Stimulated activated CD8-positive, alpha-beta memory T cell treated with anti-CD3 and anti-CD28 coated beads, Interleukin-7, amount 100 ng/mL, for 1 hour (primary cell): ENCODE measurements at places on chromosomes 12 and 14.

DNA sequence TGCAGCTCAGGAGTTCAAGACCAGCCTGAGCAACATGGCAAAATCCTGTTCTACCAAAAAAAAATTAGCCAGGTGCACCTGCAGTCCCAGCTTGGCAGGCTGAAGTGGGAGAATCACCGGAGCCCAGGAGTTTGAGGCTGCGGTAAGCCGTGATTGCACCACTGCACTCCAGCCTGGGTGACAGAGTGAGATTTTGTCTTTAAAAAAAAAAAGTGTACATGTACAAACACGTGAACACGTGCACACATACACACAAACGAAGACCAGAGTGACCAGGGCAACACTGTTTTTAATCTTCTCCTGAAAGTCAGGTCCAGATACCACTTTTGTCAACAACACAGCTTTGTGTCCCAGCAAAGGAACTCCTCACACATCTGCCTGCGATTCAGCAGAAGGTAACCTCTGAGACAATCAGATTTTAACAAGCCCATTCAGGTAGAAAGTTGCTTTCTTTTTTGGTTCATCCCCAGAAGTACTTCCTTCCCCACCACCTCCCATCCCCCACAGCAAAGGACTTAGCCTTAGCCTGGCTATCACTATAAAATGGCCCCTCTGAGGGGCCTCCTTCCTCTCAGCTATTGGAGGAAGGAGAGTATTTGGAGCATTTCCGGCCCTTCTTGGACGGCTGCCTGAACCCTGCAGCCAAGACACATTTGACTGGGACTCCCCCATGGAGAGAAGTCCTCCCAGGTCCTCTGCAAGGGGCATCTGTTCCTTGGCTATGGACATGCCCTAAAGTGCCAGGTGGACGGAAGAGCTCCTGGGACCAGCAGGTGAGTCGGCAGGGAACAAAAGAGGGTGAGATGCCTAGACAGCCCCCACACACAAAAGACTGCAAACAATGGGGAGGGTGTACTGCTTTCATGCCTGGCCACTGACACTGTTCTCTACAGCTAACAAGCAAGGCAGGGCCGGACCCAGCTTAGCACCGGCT is 9.8 kb downstream of the CTDSP2 start:
- no peak for DNase-seq

- no peak for DNase-seq
These were observed 296.6 kb upstream of the PRICKLE1 start for GRCh38 chr12:42886160-42886559.

DNA sequence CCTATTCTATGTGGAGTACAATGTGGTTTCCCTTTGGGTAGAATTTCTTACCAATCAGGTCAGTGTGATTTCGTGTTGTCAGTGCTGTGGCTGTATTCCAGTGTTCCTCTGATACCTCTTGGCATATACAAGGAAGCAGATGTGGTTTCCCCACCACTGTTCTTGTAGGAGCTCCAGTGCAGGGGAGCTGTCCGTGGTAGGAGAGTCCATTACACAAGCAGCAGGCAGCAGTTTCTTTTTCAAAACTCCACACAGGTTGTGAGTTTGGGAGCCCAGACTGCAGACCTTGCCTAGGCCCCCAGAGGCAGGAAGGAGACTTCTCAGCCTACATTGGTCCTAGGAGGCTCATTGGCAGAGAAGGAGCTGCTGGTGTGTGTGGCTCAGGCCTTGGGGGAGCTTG is 452.8 kb downstream of the AACS start:
- no peak for DNase-seq

DNA sequence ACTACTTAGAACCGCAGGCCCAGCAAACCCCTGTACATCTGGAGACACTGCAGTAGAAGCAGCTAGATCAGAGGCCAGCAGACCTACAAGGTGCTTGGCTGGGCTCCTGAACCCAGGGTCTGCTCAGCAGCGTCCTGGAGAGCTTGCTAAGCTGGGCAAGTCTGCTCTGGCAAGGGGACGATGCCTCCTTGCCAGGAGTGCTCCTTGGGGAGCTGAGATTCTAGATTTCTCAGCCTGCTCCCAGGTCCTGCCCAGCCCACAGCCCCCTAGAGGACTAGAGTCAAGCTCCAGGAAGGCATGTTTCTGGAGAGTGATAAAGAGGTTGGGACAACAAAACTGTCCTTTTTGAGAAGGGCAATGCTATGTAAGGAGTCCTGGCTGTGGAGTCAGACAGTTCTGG is 60.3 kb downstream of the HSPB8 start:
- no peak for DNase-seq

DNA sequence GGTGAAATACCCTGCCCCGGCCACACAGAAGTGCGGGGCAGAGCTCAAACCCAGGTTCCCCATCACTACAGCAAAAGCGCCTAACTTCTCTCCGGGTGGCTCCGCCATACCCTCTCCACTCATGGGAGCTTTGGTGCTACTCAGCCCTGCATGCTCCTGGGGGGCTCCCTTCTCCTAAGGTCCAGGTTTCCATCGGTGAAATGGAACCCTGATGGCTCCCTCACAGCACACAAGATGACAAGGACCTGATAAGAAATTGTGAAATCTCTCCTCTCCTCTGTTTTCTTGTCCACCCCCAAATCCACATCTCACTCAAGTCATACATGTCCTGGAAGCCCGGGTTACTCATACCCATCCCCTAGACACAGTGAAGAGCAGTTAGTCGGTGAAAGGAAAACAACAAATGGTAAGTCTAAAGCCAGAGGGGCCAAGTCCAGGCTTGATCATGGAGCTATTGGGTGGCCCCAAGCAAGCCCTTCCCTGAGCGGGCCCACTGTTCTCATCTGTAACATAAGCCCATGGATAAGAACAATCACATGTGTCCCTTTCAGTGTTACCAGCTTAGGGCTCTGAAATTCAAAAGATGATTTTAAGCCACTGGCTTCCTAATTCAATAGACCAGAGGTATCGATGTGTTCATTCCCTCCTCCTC is 317.5 kb downstream of the BCL11B start:
- DNase-seq, result no peak

DNA sequence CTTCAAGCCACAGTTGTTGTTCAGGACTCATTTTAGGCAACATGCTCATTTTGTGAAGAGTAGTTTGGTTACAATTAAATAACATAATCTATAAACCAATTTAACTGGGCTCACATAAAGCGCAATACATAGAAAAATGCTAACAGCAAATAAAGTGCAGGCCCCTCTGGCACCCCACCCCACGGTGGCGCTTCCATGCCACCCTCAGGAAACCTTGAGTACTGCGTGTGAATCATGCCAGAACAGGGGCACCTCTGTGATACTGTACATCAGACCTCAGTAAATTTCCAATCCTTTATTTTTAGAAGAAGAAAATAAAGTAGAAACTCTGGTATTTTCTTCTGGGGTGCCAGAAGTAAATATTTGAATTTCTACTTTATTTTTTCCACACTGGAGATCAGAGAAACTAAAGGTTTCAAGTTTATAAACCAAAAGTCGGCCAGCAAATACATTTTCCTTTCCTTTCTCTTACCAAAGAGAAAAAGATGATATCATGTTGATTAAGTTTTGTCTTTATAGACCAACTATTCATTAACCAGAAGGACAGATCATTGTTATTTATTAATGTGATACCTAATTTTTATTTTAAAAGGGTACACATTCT is 316.8 kb downstream of the PAWR start:
- no peak for DNase-seq

DNA sequence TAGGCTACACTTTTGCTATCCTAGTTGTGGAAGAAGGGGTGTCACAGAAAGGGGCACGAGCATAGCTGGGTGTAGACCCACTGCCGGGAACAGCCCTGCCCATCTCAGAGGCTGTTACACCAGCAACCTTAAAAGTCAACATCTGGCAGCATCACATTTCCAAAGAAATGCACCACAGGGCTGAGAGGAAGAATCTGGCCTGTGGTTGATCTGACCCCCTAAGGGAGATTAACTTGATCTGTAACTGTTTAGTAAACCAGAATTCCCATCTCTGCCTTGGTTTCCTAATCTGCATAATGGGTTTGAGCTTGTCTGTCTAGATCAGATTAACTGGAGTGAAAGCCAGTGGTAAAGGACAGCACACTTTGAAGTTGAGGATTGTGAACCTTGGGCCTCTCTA is 1.3 kb downstream of the LRP1-AS start:
- DNase-seq, result no peak

DNA sequence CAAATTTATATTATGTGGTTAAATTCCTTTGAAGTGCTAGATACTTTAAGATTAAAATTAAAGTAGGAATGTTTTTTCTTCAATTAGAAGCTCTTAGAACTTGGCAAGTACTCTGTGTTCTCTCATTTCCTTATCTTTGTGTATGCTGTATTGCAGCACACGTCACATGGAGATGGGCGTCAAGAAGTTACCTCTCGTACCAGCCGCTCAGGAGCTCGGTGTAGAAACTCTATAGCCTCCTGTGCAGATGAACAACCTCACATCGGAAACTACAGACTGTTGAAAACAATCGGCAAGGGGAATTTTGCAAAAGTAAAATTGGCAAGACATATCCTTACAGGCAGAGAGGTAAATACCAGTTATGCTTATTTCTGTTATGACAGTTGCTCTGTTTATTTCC is 19.7 kb downstream of the MARK3 start:
- DNase-seq, result no peak

DNA sequence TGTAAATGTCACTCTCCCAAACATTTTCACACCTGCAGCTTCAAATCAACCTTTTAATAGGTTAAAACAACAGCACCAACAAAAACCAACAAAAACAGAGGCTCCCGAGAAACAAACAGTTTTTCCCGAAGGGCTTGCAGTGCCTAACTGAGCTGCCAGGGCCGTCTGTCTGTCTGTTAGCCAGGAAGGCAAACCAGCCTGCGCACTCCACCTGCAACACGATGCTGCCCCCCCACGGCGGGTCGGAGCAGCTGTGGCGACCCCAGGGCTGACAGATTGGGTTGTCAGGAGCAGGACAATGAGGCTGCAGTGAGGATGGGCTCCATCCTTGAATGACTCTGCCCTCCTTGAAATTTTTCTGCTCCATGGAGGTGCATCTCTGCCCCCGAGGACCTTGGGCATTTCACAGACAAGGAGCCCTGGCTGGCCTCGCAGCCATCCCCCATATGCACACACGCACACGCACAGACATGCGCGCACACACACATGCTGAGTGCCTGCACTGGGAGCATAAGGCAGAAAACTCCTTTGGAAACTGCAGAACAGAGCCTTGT is 2.6 kb downstream of the RTL1 start:
- no peak for DNase-seq

GRCh38 chr14:56310643-56311042 is 192.4 kb downstream of the PELI2 start:
- no peak for DNase-seq

- no peak for DNase-seq
These were observed 15.3 kb upstream of the NR4A1 start for GRCh38 chr12:52035926-52036325.

DNA sequence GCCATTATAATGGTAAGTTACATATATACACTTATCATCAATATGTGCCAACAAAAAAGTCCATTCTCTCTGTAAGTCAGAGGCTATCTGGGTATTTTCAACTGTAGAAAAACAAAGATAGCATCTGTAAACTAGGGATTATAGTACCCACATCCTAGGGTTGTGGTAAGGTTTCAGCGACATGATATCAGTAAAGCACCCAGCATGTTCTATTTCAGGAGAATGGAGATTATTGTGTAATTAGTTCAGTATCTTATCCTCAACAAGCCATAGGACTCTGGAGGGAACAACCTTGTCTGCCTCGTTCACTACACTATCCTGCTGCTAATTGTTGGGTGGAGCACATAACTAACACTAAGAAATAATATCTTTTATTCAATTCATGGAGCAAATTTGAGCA is 19.7 kb upstream of the CKAP4 start:
- no peak for DNase-seq

GRCh38 chr14:69808919-69809808 is 12.1 kb upstream of the SLC10A1 start:
- DNase-seq, result no peak

DNA sequence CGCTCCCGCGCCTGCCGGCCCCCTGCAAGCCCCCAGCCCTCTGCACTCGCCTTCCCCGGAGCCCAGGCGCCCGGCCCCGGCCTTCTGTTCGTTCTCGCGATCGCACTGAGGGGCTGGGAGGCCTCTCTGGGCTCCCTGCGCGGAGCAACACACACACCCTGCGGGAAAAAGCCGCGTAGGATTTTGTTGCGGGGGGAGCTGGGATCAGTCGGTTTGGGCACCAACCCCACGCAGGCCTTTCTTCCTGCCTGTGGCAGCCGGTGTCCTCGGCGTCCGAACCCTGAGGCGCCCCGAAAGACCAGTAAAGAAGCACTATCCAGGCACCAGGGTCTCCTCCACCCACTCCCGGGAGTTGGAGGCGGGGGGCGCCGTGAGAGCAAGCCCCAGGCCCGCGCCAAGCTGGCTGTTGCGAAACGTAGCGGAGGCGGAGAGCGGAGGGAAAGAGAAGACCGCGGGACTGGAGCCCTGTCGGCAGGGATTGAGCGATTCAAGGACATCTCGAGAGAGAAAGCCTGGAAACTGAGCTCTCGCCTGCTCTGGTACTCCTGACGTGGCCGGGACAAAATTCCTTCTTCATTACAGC is 1.9 kb upstream of the HOXC5 start:
- no peak for DNase-seq

DNA sequence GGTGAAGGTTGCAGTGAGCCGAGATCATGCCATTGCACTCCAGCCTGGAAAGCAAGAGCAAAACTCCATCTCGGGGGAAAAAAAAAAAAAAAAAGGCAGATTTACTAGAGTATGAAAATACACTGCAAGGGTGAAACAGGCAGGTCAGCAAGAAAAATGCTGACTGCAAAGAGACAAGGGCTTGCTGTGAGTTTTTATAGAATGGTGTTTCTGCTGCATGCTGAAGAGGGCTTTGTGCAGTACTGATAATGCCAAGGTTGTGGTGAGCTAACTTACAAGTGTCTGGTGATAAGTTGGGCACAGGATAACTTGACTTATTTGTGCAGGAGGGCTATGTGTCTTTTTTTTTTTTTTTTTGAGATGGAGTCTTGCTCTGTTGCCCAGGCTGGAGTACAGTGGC is 25.9 kb upstream of the SRP54 start:
- DNase-seq, result no peak

- no peak for DNase-seq
These were observed 43.5 kb downstream of the MIPOL1 start for GRCh38 chr14:37241198-37241597.

DNA sequence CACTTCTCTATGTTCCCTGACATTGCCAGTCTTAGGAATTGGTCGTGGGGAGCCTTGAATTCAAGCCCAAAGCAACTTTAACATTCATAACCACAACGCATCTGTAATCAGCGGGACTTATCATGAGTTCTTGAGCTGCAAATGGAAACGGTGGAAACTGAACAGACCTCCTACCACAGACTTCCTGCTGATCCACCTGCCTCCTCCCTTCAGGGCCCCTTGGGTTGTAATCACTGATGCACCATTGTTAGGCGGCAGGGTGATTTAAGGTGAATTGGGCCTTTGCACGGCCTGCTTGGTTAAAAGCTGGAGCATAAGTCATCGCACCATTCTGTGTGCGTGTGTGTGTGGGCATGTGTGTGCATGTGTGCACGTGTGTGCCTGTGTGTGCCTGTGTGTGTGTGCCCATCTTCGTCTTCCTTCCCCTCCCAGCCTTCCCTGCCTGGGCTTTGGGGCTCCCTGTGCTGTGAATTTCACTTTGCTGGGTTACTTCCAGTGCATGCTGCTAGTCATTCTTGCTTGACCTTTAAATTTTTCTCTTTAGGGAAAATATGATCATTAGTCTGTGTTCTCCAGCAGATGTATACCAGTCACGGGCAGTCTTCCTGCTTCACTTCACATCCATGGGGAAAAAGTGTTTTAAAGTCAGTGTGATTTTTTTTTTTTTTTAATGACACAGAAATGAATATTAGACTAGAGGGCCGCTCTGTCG is 29.1 kb downstream of the CHST11 start:
- DNase-seq, result no peak

GRCh38 chr12:24950231-24950834 is 1.4 kb upstream of the BCAT1 start:
- no peak for DNase-seq

- DNase-seq, result no peak
These were observed 21.4 kb upstream of the PLEKHG3 start for GRCh38 chr14:64682843-64683242.
